ENCODE measurements at places on chromosomes 2 and 18.

- DNase-seq, result no peak
Measured at GRCh38 chr2:74578408-74578807, 23.9 kb downstream of the DOK1 start.

GRCh38 chr18:54616220-54616848, 25.3 kb downstream of the DYNAP start:
- DNase-seq, result no peak

GRCh38 chr18:25612466-25612865, 260.5 kb upstream of the ZNF521 start:
- no peak for DNase-seq

- no peak for DNase-seq
Measured at GRCh38 chr2:174613531-174613930, 15.9 kb upstream of the WIPF1 start.

DNA sequence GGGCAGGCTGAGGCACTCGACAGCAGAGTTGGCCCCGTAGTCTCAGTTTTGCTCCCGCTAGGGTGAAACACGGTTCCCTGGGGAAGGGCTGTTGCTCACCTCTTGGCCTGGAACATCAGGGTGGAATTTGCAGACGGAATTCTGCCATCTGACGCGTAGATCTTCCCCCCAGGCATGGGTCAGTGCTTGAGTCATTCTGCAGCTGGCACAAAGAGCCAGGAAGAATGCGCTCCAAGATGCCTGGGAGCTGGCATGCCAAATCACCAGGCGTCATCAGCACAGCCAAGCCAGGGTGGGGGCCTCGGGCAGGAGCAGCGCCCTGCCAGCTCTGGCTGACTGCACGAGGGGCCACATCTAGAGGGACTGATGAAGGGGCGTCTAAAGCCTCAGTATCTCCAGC, 42.7 kb downstream of the ODC1 start:
- DNase-seq, result peak; percentile 38

DNA sequence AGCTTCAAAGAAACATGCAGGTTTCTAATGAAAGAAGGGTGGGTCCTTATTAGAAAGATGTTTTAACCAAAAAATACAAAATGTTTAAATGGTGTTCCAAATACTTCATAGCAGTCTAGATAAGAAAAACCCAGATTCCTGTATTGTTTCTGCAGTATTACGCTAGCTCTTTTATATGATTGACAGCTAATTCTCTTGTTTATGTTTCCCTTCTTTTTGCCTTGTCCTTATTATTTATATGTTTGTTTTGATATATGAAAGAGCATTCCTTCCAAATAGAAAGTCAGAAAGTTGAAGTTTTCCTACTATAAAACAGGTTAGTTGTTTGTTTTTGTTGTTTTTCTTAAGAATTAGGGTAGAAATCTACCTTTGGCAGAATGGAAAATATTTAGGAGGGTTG, 41.1 kb upstream of the PNPT1 start:
- no peak for DNase-seq

All from eye (tissue), 1 donor.